ENCODE measurements at places on chromosomes 6 and 20.

DNA sequence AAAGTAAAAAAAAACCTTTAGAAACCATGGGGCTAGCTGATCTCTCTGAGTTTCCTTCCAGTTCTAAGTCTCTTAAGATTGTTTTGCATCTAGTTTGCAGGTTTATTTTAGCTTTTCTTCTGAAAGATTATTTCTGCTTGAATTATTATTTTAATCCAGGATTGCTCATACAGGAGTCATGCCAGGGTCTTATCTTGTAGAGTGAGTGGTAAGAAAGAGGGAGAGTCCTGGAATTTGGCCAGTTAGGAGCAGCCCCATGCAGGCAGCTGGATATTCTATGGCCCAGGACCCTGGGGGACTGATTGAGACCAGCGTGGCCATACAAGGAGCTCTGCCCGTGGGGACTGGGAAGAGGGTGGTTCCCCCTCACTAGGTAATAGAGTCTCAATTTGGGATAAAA, 178.9 kb upstream of the HEY2 start:
- DNase-seq: no peak

DNA sequence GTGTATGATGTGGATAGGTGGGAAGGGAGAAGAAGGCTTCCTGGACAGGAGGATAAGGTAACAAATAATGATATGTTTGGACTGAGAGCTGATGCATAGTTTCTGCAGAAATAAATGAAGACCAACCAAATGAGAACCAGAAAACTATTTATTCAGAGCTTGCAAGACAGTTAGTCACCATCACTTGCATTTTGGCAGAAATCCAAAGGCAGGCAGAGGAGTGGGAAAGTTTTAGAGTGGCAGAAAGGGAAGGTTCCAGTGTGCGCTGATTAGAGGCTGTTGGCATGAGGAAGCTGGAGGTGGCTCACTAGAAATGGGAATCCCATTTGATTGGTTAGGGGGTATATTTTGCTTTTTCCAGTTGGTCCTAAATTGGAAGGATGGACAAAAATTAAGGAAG, 13.0 kb upstream of the F13A1 start:
- no peak for DNase-seq

DNA sequence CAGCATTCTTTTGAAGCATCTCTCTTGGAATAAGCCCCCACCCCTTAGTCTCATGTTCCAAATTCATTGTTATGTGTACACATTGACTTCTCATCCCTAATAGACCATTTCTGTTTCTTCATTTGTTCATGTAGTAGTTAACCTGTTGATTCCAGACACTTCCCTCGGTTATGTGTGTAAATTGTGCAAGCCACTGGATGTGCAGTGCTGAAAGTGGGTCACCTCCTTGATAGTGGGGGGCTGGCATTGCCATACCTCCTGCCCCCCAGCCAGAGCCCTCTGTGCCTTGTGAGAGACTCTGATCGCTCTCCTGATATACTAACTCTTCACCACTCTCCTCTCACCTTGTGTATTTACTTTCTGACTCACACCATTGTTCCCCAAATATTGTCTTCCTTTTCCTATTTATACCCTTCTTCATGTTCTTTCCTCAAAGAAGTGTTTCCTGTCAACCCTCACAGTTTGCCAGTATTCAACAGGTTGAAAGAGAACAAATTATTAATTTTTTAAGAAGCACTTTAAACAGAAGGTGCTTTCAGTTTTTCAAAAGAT, 59.0 kb downstream of the HIVEP1 start:
- no peak for DNase-seq

DNA sequence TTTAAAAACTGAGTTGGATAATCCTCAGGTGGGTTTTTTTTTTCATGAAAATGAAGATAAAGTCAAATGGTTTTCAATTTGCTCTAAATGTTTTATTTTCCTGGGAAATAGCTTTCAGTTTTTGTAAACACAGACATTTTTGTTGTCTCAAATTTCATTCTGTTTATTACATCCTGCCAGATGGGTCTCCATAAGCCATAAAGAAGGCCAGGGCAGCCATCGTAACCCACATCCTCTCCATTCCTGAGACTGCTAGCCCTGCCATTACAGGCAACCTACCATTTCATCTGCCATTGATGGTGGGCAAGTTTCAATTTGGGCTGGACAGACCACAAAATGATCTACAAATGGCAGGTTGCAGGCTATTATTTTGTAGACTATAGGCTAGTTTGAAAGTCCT, 60.8 kb downstream of the BTBD3 start:
- DNase-seq: no peak

All from T-helper 1 cell (primary cell).